Stimulated activated CD8-positive, alpha-beta memory T cell treated with anti-CD3 and anti-CD28 coated beads, Interleukin-15, amount 100 ng/mL, for 4 hours (primary cell): ENCODE measurements at places on chromosomes 13 and 19.

- no peak for DNase-seq
These were observed 23.1 kb downstream of the KLF2 start for GRCh38 chr19:16347706-16348105.

GRCh38 chr19:1512671-1513498 lies at the start of gene ADAMTSL5:
TSS of gene ADAMTSL5 (minus strand) at chr19:1513019. CDS start at chr19:1510943, 2,076 bp downstream.
- peak; percentile 33 for DNase-seq

- no peak for DNase-seq
These were observed 1.3 kb downstream of the ZNF780A start for GRCh38 chr19:40089462-40089861.

GRCh38 chr13:99312493-99312883 lies 5.3 kb upstream of the GPR183 start:
- no peak for DNase-seq

GRCh38 chr13:92028695-92029094 lies 630.3 kb downstream of the GPC5 start:
- DNase-seq = no peak
